Fibroblast of skin of left quadriceps (primary cell): ENCODE measurements at places on chromosomes 1 and 21.

- peak; percentile 42 for DNase-seq
Measured at GRCh38 chr1:116486424-116486823, 84.4 kb downstream of the CD58 start.

DNA sequence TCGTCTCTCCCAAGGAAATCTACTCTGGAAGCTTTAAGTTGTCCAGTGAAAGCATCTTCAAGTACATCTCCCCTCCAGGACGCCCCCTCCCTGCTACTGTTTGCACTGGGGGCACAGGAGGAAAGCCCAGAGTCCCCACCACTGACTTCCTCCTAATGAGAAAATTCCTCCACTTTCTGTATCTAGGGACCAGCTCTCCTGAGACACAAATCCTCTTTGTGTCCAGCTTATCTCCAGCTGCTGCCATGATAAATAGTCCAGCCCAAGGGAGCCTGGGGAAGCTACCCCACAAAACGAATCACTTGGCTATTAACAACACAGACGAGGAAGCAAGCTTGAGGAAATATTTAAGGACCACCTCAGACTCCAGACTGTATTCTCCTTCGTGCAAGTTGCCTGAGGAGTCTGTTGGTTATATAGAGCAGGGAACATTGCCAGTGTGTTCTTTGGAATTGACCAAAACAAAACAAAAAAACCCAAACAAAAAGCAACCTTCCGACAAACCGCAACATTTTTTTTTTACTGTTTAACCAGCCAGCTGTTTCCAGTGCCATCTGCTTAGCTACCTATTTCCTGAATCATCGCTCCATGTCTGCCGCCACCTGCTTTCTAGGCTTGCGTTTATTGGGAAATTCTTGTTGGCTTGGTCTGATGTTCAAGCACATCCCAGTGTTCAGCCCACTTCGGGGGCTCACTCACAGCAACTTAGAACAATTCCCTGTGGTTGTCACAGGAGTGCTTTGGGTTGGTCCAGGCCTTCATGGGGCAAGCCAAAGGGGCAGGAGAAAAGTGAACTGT, 7.7 kb downstream of the C1orf226 start:
- no peak for DNase-seq

- DNase-seq, result no peak
Measured at GRCh38 chr1:19203440-19203839, 6.6 kb downstream of the UBR4 start.

- no peak for DNase-seq
Measured at GRCh38 chr1:212514782-212515181, 82.1 kb downstream of the NENF start.

DNA sequence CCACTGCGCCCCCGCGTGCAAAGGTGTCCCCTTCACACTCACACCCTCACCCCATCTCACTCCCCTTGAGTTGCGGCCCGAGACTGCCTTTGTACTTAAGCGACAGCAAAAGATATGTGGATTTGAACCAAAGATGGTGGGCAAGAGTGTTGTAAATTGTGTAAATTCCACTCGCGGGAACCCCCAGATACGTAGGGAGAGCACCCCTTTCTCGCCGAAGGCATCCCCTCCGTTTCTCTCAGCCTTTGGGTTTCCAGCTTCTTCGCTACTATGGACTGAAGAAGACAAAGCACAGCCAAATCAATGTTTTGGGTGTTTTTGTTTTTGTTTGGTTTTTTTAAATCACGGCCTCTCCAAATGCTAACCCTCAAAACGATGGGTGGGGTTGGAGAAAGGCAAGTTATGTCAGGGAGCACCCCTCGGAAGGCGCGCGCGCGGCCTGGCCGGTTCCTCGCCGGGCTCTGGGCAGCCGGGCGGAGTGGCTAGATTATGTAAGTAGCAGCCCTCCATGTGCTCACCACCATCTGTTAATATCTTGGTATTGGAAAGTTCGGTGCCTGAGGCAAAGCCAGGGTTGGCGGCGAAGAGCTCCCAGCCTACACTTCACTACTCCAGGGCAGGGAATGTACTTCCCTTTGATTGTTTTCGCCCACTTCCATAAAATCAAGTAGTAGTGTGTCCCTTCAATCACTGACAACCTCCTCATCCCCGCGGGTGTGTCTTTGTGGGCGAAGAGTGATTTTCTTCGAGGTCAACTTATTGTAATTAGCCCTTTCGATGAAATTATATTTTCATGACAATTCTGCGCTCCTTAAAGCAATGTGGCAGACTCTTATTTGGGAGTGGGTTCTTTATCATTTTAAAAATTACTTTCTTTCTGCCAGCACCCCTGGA, 4.0 kb upstream of the PROX1 start:
- no peak for DNase-seq

DNA sequence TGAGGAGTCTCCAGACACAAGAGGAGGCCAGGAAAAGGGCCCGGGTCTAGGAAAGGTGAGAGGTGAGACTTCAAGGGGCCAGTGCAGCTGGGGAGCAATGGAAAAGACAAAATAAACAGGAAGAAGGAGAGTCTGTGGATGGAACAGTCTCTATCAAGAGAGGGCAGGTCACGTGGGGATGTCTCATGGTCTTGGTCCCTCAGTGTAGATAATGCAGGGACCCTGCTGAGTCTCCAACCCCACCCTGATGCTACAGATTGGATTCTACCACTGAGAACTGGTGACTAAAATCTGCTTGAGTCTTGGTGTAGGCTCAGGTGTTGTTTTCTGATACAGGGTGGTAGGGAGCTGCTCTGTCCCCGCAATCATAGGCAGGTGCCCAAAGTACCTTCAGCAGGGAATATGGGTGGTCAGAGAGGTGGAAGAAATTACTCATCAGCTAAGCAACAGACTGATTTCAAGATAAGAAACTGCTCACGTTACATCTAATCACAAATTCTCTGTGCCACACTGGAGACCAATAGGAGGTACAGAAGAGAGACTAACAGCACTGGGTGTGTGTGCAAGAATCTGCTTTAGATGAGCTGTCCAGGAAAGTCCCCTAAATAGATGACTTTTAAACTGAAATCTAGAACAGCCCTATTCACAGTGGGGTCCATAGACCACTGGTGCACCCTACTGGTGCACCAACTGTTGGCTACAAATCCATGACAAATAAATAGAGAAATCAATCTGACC, 101.5 kb upstream of the TLR5 start:
- no peak for DNase-seq

- DNase-seq, result no peak
Measured at GRCh38 chr1:228812961-228813360, 77.7 kb downstream of the RHOU start.

- peak; percentile 44 for DNase-seq
Measured at GRCh38 chr1:229258031-229258756, 12.7 kb upstream of the RAB4A start.
